ENCODE measurements at places on chromosomes 4 and X.

- peak; percentile 27 for DNase-seq
These were observed 508.1 kb upstream of the ARX start for GRCh38 chrX:25523574-25524540.

DNA sequence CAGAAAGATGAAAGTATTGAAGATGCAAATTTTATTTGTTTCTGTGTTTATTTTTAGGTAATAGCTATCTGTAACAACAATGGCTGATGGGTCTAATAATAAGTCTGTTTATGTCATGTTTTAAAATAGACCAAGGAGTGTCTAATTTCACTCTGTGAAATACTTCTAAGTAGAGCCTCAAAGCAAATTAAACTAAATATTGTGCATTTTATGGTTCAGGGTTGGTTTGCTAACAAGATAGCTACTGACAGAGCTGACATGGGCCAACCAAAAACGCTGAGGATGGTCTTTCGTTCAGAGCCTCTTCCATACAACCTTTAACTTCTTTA is 437.6 kb upstream of the CTSO start:
- no peak for DNase-seq

- no peak for DNase-seq
These were observed 332.5 kb downstream of the C4orf33 start for GRCh38 chr4:129428454-129428853.

GRCh38 chr4:69503558-69503957 is 7.9 kb upstream of the UGT2B4 start:
- no peak for DNase-seq

DNA sequence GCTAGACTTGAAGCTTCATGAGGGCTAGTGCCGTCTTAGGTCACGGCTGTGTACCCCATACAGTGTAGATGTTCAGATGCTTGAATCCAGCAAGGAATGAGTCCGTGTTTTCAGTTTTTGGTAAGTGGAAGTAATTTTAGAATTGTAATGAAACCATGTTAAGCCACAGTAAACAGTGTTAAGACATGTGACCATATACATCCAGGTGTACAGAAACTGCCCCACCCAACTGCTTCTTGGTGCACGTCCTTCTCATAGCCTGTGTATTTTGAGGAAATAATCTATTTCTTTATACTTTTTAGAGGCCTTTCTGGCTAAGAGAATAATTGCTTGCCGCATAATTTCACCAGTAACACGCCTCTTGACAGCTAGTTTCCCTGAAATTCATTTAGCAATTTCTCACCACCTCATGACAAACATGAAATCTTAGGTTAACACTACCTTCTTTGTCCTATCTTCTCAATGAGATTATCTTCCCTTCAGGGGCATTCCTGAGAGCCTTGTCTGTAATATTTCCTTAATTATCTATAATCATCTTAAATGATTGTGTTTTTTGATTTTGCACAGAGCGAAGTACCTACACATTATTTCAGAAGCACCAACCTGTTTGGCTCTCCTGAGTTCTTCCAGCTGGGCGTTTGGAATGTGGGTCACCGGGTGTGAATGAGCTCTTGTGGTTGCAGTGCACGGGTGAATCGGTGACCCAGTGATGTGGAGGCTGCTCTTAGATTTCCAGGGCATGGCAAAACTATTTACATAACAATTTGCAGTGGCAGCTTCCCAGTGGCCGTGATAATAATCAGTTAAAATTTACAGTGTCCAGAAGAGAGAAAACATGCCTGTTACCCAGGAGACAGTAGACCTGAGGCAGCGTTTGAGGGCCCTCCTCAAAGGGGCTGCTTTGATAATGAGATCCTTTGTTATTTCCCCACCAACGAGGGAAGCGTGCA is 50.2 kb upstream of the TADA2B start:
- no peak for DNase-seq

DNA sequence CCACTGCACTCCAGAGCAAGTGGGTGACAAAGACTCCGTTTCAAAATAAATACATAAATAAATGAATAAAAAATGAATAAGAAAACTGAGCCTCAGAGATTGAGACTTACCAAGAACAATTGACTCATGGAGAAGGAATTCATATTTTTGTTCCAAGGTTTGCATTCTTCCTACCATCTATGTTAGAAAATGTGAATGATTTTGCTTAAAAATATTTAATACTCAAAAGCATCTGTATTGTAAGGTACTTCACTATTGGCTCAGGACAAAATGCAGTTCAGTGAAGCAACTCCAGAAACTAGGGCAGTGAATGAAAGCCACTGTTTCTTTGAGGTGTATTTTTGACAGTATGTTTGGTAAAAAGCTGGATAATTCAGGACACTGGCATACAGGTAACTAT is 54.1 kb downstream of the XAGE2 start:
- DNase-seq, result no peak
